ENCODE measurements at places on chromosomes 12 and 14.

DNA sequence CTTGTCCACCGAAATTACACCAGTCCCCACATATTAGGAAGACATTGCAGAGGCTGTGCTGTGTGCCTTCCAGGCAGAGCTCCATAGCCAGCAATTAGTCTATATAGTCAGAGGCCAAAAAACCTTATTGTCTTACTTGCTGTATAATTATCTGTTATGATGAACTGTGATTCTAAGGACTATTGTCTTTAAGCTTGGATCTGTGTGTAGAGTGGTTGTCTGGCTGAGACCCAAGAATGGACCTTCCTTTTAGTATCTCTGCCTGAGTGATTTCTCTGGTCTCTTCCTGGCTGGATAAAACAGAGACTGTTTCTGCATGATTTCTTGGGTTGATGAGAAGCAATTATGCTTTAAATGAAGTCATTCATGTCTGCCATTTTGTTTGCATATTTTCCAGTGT lies 465.3 kb downstream of the PRKD1 start:
- no peak for DNase-seq

GRCh38 chr12:89892436-89892835 lies 183.8 kb upstream of the ATP2B1 start:
- DNase-seq = no peak

DNA sequence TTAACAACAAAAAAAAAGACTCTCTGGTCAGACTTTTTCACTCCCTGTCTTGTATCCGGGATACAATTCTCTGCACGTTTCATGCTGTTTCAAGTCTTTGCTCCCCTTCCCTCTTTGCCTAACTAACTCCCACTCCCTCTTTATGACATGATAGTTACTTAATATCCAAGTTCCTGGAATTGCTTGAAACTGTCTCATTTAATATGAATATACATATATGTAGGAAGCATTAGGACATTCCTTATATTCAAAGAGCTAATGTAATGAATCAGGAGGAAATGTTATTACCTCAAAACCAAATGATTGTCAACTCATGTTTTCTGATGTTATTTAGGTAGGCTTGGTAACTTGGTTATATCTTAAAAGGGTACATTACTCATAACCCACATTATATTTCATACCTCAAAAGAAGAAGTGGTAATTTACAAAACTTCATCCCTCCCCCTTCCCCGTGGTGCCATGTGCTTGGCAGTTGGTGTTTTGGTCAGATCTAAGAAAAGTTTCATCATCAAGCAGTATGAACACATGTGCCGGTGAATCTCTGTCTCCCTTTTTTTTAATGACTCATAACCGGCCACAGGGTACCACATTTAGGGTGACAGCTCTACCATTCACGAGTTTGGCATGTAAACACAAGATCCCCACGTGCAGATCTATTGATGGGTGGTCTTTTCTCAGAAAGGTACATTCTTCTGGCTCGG lies 56.5 kb downstream of the HCAR2 start:
- DNase-seq = peak; percentile 79

DNA sequence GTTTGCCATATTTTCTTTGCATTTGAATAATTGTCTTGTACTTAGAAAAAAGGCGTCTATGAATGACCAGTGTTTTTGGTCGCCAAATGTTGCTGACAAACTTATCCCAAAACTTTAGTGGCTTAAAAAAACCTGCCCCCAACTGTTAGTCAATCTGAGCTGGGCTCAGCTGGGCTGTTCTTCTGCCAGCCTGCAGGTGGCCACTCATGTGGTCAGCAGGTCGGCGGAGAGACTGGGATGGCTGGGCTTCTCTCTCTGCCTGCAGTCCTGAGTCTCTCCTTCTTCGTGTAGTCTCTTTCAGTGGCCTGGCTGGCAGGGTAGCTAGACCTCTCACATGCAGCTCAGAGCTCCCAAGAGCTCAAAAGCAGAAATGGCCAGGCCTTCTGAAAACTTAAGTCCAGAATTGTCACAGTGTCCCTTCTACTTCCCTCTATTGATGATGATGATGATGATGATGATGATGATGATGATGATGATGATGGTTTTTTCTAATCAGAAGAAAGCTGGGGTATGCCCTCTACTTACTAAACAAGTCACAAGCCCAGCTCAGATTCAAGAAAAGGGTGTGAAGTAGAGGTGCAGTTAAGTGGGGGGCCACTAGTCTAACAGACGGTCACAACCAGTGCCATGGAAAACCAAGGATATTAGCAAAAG lies 87.9 kb downstream of the PTPN11 start:
- no peak for DNase-seq

GRCh38 chr12:115864396-115864795 lies 413.1 kb downstream of the MED13L start:
- DNase-seq = no peak

DNA sequence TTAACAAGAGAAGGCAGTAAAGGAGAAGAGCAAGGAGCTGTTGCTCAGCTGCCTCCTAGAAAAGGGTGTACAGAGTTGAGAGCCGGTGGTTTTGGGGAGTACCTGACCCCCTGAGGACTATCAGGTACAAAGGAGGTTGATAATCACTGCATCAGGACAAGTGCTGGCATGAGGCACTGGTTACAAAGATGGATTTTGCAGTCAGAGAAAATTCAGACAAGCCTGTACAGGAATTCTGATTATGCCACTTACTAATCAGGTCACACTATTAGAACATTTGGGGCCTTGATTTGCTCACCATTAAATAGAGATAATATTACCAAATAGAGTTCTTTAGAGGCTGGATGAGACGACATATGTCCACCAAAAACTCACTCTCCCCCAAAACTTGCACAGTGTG lies 450.9 kb upstream of the TMPO start:
- DNase-seq = no peak

DNA sequence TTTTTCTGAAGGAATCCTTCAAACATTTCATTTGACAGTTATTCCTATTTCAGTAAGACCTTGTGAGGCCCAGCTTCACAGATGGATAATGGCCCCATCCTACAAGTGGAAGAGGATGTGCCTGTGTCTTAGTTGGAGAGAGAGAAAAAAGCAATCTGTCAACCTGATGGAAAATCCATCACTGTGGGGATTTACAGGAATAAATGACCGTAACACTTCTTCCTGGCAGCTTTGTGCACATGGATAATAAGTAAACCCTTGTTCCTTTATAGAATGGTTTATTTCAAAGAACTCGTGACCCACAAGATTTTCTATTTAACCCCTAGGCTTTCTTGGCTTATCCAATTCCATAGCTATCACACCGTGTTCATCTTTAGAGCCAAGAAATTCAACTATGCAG lies 121.4 kb upstream of the PCED1B start:
- no peak for DNase-seq

- DNase-seq = no peak
Observed at GRCh38 chr14:26281280-26281998, 316.4 kb downstream of the NOVA1 start.

DNA sequence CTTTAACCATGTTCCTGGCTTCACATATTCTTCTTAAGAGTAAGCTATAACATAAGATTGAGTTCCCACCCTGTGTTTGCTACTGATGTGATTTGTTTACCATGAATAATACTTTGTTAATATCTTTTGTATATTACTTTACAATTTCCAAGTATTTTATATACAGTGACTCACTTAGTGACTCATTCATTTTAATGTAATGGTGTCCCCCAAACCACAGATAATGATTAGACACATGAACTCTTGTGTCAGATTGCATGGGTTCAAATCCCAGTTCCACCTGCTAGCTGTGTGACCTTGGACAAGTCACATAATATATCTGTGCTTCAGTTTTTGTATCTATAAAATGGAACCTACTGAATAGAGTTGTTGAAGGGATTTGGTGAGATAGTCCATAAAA lies 76.1 kb downstream of the MYF5 start:
- DNase-seq = no peak

DNA sequence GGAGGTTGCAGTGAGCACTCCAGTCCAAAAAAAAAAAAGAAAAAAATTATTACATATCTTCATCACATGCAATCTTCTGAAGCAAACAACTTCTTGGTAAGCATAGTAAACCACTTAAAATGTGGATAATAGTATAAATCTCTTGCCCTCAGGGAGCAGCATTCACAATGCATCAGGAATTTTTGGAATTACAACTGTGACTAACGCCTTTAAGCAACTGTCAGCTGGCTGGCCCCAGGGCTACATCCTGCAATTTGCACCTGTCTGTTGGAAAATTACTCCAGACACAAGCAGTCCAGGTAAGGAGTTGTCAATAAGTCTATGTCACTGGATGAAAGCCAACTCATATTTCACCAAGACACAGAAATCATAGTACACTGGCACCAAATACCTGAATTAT lies 5.5 kb upstream of the SLC7A7 start:
- DNase-seq = no peak

DNA sequence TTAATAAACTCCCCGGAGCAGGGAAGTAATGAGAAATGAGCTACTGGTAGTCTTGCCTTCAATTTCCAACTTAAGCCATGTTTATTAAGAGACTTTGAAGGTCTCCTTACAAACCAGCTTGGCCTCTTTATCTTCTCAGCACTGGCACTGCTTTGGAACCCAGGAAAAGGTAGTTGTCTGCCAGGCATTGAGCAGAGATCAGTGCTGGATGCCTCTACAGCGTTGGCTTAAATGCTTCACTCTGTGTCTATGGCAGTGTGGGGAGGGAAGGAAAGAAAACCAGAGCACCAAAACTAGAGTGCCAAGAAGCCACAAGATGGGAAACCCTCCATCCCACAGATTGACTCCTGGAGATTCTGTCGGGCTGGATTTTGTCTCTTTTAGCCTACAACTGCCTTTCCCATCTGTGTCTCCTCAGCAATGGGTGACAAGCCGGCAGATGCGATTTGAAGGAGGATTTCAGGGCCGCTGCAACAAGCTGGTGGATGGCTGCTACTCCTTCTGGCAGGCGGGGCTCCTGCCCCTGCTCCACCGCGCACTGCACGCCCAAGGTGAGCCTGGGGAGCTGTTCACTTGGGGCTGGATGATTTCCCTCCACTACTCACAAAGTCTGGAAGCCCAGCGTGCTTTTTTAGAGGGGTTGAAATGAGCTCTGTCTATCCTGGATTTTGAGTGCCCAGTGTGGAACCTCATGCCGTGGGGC lies 57.3 kb downstream of the FNTB start:
- no peak for DNase-seq

- no peak for DNase-seq
Observed at GRCh38 chr12:108850854-108851573, 6.4 kb downstream of the SSH1 start.

DNA sequence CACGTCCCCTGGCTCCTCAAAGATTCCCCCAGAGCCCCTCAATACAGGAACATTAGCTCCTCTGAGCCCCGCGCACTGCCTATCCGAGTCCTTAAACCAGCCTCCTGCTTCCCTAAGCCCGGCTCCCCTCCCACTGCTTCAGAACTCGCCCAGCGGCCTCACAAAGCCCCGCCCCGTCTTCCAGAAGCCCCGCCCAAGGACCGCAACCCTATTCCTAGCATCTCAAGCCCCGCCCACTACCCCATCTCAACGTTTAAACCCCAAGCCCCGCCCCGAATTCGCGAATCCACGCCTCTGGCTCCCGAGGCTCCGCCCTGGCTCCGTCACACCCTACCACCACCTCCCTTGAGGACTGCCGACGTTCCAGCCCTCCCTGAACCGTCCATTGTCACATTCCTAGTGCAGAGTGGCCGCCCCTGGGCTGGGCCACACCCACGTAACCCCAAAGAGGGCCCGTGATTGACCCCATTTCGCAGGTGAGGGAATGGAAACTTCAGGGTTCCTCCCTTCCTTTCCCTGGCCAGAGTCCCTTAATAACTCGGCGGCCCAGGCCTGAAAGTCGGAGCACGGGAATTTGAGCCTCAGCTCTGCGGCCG lies 646 bp upstream of the CORO1C start:
- DNase-seq = peak; percentile 99

DNA sequence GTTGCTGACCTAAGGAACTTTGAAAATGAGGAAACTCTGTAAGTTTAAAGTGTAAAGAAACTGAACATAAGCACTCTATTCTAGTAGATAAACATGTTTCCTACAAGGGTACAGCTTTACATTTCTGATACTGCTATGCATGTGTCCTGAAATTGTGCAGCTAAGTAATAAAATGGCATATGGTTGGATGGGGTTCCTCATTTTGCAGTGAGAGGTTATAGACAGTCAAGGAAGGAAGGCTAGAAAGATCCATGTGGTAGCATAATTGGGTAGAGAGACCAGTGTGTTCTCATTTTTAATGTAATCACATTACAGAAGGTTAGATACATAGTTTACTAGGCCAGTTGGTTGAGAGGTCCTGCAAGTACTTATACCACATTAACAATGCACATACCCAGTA lies 477.0 kb downstream of the TMEM121 start:
- no peak for DNase-seq

All from activated CD4-positive, alpha-beta T cell treated with anti-CD3 and anti-CD28 coated beads, Interleukin-2, amount 10 ng/mL, durations not matched to agents 24 days and 14 days (primary cell).